ENCODE measurements at places on chromosomes 3 and 15.
A peak's percentile ranks its signal among the peaks of the same experiment; 100 is the strongest.

DNA sequence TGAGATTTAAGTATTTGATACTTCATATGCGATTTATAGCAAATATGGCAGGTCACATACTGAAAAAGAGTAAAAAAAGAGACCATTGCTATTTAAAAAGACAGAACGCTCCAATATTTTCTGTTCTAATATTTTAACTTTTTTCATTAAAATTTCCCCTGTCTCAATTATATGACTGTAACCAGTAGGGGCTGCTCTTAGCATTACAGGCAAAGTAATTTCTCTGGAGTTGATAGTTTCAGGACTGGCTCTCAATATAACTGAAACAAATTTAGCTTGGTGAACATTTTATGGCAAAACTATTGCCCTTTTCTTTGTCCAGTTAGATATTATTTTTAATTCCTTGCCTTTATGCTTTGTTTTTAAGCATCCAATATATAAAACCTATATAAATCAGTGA, 286.3 kb upstream of the ROBO2 start:
- no peak for DNase-seq

- DNase-seq, result no peak
Observed at GRCh38 chr3:154095832-154096421, 25.3 kb upstream of the ARHGEF26 start.

- peak; percentile 16 for DNase-seq
Observed at GRCh38 chr3:71681224-71681668, 44.0 kb downstream of the EIF4E3 start.

DNA sequence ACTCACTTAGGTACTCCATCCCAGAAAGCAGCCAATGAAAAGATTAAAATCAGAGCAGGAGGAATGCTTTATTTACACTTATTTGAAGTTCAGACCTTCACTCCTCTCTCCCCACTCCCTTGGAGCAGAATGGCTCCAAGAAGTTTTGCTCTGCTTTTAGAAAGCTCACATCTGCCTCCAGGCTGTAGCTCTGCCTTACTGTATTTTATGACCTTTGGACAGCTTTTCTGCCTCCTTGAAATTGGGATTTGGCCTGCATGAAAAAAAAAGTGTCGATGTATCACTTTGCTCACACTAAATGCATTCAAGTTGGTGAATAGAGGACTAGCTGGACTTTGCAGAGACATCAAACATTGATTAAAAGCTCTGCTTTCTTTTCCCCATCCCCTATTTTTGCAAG, 95.3 kb downstream of the SLC9A9 start:
- DNase-seq, result no peak

GRCh38 chr15:70199540-70200410, 102.1 kb upstream of the TLE3 start:
- no peak for DNase-seq

DNA sequence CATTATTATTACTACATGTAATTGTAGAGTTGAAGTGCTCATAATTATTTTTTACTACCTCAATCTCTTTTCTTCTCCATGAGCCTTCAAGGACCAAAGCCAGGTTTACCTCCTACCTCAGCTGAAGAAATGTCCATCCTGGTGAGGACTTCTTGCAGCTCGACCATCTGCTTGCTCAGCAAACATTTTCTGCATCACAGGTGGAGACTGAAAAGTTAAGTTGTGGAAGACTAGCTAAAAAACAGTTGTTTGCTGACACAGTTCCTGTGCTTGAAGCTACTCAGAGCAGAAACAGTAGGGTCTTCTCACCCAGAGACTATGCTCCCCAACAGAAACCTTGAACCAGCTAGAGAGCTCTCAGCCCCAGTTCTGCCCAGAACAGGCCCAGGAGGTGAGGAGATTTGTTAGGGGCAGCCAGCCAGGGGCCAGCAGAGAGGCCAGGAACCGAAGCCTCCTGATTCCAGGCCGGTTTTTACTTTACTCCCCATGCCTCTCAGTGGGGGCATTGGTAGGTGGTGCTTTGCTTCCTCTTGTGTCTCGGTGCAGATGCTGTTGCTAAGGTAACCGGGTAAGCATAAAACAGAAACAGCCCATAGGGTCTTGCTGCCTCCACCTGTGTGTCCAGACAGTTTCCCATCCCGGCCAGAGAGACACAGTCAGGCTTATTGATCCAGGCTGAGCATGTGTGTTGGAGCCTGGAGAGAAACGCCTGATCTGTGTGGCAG, 54.9 kb downstream of the CCNL1 start:
- peak; percentile 49 for DNase-seq

DNA sequence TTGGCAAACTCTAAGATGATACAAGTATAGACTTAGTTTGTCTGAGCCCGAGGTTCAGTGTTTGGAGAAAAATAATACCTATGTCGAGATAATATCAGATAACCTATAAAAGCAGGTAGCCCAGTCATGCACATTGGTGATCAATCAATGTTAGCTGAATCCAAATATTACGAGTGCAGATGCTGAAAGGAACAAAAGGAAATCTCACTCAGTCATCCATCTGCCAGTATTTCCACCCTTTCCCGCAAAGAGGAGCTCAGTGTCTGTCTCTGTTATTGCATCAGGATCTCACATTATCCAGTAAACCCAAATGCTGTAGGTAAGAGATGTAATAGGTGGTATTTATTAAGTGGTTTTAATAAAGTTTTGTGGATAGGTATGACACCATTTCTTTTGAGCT, 251.2 kb upstream of the CTDSPL start:
- DNase-seq, result no peak

- DNase-seq, result no peak
Observed at GRCh38 chr3:113890256-113890900, 51.8 kb downstream of the GRAMD1C start.

DNA sequence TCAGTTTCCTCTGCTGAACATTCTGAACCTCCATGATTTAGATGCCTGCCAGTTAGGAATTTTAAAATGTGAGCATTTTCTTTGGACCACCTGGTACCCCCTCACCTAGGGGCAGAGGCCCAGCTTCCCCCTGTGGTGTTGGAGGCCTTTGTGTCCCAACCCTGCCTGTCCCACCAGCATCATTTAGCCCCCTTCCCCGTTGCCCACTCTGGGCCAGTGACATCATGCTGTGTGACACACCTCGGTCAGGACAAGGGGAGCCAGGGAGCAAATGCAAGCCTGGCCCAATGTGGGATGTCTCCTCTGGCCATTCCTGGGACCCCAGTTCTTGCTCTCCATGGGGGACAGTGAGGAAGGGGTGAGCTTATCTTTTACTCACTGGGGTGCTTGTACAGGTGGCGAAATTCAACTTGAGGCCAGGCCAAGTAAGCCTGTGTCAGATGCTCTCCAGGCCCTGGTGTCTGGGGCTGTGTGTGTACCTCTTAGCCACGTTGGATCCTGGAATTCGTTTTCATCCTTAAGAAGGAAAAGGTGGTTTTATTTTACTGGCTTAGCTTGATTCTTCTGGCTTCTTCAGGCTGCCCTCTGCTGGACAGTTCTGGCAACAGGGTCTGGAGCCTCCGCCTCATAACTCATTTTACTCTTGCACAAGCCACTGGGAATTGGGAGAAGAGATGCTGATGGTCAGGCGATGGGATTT, 49.7 kb upstream of the MYZAP start:
- peak; percentile 16 for DNase-seq

DNA sequence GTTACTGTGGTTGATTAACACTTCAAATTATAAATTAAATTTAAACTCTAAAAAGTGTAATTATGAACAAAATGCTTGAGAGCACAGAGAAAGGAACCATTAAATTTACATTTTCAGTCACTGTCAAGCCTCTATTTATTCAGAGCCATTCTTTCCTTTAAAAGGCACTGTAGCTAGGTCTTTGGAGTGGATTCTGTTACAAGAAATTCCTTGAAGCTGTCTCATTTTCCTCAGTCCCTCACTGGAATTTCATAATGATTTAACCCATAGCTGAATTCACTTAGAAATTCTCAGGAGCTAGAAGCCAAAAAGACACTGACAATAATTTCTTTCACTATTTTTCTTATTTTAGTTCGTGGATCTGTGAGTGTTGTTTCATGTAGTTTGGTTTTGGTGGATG, 81.2 kb upstream of the TCF12 start:
- no peak for DNase-seq

- peak; percentile 44 for DNase-seq
Observed at GRCh38 chr3:104596551-104596950, 770.2 kb upstream of the ALCAM start.

GRCh38 chr3:136787349-136787748, 31.6 kb upstream of the SLC35G2 start:
- peak; percentile 37 for DNase-seq

GRCh38 chr15:59063042-59063441, 41.9 kb upstream of the CCNB2 start:
- DNase-seq, result no peak

DNA sequence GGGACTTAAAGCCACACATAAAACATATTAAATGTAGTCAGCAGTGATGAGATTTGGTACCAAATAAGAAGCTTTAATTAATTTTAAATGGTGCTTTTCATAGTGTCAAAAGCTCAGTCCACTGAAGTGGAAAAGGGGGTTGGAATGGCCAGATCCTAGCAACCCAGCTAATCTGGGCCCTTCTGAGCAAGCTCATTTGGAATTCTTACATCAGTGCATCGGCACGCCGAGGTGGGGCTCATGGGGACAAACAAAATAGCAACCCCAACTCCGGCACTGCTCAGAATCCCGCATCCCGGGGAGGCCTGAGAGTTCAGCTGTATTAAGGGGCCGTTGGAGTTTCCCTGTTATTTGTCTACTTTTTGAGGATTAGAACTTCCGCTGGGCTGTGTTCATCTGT, 526.4 kb downstream of the SOX2 start:
- DNase-seq, result no peak

DNA sequence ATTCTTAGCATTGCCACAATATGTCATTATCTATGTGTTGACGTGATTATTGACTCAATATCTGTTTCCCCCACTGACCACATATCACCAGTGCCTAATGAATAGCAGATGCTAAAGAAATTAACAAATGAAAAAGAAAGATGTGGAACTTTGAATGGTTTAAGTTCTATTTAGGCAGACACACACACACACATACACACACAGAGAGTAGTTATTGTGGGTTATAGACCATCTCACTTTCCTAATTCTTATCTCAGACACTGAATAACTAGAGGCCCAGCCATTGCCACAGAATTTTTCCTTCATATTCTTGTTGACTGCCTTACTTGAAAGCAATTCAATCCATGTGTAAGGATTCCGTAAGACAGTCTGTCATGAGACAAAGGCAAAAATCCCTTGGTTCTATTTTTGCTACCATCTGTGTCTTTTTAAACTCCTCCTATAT, 61.9 kb upstream of the PHLDB2 start:
- DNase-seq, result no peak

- peak; percentile 58 for DNase-seq
Observed at GRCh38 chr3:153291059-153291685, 129.1 kb downstream of the RAP2B start.

DNA sequence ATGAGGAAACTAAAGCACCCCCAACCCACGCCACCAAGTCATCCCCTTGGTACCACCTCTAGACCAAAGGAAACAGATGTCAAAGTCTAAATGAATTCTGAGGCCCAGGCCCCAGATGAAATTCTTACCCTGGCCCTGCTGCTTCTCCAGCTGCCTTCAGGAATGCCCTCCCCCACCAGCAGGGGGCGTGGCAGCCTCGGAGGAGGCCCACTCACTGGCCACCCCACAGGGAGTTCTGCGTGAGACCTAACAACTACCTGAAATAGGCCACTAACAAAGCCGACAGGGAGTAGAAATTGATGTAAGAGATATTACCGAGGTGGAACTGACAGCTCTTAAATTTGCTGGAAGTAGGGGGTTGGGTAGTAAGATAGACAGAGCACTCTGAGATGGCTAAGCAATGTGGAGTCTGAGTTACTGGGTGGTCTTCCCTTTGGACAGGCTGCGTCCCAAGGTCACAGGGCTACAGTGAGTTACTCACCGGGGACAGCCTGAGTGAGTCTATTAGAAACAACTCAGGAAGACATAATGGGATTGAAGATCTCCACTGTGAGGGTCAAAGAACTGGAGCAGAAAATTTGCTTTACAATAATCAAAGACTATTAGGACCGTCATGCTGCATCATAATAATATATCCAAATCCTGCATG, 240.7 kb downstream of the SHOX2 start:
- DNase-seq, result peak; percentile 21

- DNase-seq, result peak; percentile 1
Observed at GRCh38 chr15:94412979-94413746, 181.8 kb downstream of the MCTP2 start.

GRCh38 chr3:177037241-177037640, 160.0 kb downstream of the TBL1XR1 start:
- DNase-seq, result no peak

DNA sequence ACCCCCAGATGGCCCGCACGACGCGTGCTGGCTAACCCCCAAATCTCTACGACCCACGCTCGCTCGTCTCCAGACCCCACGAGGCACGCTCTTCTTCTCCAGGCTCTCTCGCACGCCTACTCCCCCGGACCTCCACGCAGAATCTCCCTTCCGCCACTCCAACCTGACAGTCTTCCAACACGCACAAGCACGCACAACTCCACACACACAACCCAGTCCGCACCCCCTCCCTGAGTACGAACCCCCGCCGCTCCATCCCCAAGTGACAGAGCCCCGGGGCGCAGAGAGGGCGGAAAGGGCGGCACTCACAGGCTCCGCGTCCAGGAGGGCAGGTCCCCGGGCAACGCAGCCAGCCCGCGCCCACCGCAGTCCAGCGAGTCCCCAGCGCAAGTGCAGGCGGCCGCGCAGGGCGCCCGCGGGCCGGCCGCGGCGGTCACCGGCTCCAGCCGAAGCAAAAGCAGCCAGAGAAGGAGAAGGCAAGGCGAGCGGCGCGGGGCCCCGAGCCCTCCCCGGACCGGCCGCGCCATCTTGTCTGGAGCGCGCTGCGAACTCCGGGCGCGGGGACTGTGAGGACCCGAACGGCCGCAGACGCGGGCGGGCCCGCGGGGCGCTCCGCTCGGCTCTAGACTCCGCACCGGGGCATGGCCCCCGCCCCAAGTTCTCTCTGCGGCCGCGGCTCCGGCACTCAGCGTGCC, 794 bp downstream of the LRIG1 start:
- peak; percentile 42 for DNase-seq

GRCh38 chr3:171774521-171774920, 35.8 kb downstream of the PLD1 start:
- DNase-seq, result no peak

DNA sequence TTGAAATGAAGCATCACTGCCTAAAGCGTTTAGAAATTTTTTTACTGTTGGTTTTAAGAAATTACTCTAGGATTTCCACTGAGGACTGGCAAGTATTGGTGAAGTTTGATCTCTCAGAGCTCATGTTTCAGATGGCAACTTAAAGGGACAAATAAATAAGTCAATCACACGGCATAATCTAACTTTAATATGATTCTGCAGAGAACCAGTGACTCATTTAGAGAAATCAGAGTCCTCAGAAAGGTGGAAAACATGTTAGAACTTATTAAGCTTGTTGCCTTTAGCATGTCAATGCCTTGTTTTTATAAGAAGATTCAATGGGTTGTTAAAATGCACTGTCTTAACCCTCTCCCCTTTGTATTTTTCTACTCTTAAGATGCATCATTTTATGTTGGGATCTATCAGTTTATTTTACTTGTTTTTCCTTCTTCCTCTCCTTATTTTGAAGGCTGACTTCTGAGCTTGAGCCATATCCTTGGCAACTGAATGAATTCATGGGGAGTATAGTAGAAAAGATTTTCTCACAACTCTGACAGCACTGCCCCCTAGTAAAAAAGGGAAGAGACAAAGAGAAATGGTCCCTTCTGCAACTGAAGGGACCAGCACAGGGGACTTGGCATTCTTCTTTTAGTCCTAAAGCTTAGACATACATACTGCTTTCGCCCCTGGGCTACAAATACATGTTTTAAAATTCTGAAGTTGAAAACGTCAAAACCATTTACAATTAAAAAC, 431.2 kb downstream of the LPP start:
- DNase-seq, result no peak

Measured in CD4-positive, alpha-beta T cell treated with Interleukin-17A for 1 hour (primary cell).